ENCODE measurements at places on chromosomes 12 and 14.

GRCh38 chr12:32727237-32727636, 28.5 kb downstream of the YARS2 start:
- no peak for DNase-seq

DNA sequence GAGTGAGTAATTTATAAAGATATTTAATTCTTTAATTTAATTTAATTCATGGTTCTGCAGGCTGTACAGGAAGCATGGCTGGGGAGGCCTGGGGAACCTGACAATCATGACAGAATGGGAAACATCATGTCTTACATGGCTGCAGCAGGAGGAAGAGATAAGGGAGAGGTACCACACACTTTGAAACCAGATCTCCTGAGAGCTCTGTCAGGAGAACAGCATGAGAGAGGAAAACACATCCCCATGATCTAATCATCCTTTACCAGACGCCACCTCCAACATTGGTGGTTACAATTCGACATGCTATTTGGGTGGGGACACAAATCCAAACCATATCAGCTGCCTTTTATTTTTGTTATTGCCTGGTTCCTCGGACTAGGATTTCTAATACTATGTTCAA, 928.6 kb downstream of the TMEM121 start:
- no peak for DNase-seq

GRCh38 chr14:50389668-50390441, 6.8 kb downstream of the CDKL1 start:
- DNase-seq, result no peak

DNA sequence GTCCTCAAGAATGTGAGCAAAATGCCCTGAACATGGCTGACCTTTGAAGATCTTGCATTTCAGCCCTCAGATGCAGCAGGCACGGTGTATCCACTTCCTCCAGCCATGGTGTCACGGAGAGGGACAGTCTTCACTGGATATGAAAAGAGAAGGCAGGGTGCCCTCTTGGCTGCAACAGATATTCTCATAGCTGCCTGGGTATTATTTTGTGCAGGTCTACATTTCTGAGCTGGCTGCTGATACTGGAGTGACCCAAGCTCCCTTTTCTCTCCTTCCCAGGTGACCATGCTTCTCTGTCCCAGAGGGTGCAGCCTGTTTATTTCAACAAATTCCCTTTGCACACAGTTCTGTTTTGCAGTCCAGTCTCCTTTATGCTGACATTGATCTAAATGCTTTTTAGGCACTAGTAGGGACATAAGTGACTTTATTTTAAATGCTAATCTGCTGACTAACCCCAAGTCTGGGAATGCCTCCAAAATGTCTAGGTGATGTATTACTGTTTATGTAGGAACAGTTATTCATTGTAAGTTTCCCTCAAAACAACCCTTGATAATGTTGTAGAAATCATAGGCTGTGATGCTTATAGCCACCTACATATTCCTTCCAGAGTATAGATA, 17.4 kb upstream of the PYGL start:
- DNase-seq, result no peak

- peak; percentile 11 for DNase-seq
Observed at GRCh38 chr14:52473557-52473956, 78.7 kb downstream of the TXNDC16 start.

GRCh38 chr12:105756961-105757360, 381.8 kb downstream of the NUAK1 start:
- DNase-seq, result no peak

DNA sequence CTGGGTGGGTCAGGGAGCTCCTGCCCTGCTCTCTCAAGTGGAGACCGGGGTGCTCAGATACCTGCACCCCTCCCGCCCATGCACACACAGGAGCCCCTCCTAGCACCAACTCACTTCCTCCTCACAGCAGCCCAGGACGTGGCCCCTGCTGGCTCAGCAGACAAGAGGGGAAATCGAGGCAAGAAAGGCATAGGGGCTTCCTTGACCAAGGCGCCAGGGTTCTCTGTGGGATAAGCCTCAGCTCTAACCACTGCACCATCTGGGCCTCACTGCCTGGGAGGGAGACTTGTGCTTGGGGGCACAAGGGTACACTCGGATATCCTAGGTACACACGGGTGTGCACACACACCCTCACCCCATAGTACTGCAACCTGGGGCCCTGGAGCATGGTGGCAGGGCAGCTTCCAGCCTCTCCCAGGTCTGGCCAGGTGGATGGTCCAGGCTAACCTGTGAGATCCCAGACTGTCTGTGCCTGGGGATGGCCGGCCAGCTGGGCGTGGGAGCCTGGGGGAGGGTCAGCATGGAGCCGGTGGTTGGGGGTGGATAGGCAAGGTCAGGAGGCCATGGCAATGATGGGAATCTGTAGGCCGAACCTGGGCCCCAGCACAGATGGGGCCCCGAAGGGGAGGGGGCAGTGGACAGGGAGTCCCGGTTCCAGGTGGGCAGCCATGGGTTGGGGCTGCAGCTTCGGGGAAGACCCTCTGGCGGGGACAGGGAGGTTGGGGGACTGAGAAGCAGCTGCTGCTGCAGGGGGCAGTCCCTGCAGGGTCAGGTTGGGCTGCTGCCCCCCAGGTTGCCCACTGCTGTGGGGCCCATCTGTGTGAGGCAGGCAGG, 312.4 kb downstream of the TMEM121 start:
- DNase-seq, result no peak

GRCh38 chr12:16168078-16168477, 109.4 kb downstream of the SLC15A5 start:
- DNase-seq, result no peak

GRCh38 chr12:110733900-110734299, 8.8 kb downstream of the PPP1CC start:
- DNase-seq, result peak; percentile 65

All from NCI-H345 (cell line).